CD4-positive, alpha-beta T cell treated with Interferon gamma for 1 hour (primary cell): ENCODE measurements at places on chromosomes 12 and 14.

- DNase-seq: no peak
These were observed 73.2 kb upstream of the MDM1 start for GRCh38 chr12:68405343-68405781.

DNA sequence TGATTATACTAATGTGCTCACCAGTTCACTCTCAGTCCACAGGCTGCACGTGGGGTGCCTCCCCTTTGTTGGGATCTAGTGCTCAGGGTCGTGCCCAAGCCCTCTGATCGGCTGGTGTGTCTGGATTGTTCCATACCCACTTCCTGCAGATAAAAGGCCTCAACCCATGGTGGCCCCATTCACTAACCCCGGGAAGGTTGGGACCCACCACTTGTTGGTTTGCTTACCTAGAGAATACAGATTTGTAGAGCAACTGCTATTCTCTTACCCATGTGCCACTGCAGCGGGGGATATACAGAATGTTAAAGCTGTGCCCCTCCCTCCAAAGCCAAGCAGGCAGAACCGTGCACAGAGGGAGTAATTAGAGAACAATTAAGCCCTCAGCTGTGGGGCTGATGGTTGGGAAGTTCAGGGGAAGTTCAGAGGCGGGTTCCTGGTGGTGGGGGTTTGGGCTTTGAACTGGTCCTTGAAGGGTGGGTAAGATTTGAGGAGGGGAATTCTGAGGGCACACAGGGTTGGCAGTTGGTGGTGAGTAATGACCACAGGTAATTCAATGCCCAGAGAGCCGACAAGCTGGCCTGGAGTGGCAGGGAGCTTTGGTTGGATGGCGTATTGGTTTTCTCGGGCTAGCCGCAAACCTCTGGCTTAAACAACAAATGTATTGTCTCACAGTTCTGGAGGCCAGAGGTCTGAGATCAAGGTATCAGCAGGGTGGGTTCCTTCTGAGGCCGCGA is 68.8 kb downstream of the ADCK1 start:
- no peak for DNase-seq

DNA sequence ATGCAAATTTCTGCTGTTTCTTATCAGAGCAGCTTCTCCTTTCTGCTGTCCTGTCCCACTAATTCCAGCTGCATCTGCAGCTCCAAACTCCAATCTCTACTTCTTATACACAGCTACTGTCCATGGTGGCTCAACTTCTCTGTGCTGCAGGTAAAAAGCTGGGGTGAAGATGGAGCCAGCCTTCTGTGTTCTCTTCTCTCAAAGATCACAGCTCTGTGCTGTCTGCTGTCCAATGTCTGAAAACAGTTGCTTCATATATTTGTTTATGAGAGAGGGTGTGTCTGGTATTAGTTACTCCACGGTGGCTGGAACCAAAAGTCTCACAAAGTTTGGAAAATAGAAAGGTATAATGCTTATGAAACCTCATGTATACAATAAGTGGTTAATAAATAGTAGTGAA is 445.8 kb upstream of the TBX3 start:
- DNase-seq: no peak

- DNase-seq: no peak
These were observed 93.9 kb upstream of the ZDHHC17 start for GRCh38 chr12:76669981-76670380.

- no peak for DNase-seq
These were observed 1.2 kb upstream of the NEK9 start for GRCh38 chr14:75127903-75128595.

DNA sequence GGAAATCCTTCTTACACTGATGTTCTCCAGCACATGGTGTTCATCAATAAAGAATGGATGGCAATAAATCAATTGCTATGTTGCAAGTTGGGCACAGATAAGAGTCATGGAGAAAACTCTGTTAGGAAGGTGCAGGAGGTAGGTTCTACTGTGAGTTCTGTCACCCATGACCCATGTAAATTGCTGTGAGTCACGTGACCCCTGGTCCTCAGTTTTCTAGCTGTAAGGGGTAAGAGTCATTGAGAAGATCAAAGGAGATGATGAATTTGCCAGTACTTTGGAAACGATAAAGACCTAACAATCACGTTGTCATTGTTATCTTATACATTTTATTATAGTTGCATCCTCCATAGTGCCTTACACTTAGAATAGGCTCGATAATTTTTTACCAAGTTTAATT is 235.2 kb upstream of the ARID2 start:
- no peak for DNase-seq

GRCh38 chr12:54370171-54370730 is 6.0 kb upstream of the GPR84 start:
- DNase-seq: peak; percentile 37

DNA sequence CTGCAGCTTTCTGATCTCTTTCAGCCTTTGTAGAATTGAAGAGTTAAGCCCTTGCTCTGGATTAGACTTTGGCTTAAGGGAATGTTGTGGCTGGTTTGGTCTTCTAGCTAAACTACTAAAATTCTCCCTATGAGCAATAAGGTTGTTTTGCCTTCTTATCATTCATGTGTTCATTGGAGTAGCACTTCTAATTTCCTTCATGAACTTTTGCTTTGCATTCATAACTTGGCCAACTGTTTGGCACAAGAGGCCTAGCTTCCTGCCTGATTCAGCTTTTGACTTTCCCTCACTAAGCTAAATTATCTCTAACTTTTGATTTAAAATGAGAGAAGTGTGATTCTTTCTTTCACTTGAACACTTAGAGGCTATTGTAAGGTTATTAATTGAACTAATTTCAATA is 384.3 kb downstream of the RAD51B start:
- DNase-seq: no peak
